Kidney tubule cell (primary cell): ENCODE measurements at places on chromosomes 12 and 14.

- peak; percentile 56 for DNase-seq
Observed at GRCh38 chr12:46389031-46389616, 16.6 kb upstream of the SLC38A2 start.

- DNase-seq, result no peak
Observed at GRCh38 chr12:26114720-26115401, 10.0 kb downstream of the BHLHE41 start.

- no peak for DNase-seq
Observed at GRCh38 chr12:32734952-32735351, 20.7 kb downstream of the YARS2 start.

- no peak for DNase-seq
Observed at GRCh38 chr14:31505411-31505810, 17.6 kb upstream of the GPR33 start.

- no peak for DNase-seq
Observed at GRCh38 chr12:93880853-93881522, 203.8 kb downstream of the CRADD start.

GRCh38 chr12:51246254-51246853 is 7.7 kb downstream of the DAZAP2 start:
- peak; percentile 61 for DNase-seq

DNA sequence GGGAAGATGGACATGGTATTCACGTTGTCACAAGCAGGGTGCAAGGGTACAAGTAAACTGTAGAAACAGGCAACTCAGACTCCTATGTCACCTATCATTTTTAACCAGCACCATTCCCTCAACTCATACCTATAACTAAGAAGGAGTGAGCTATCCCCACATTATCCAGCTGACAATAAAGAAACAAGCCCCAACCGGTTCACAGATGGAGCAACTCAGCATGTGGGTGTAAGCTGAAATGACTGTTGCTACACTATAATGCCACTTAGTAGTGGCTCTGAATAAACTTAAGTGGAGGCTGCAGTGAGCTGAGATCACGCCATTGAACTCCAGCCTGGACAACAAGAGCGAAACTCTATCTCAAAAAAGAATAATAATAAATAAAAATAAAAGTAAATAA is 829.5 kb upstream of the MDGA2 start:
- DNase-seq, result no peak

GRCh38 chr12:53048780-53049401 is 974 bp upstream of the TNS2 start:
- DNase-seq, result peak; percentile 55

GRCh38 chr14:31945701-31946100 is 131.4 kb upstream of the ARHGAP5 start:
- no peak for DNase-seq

DNA sequence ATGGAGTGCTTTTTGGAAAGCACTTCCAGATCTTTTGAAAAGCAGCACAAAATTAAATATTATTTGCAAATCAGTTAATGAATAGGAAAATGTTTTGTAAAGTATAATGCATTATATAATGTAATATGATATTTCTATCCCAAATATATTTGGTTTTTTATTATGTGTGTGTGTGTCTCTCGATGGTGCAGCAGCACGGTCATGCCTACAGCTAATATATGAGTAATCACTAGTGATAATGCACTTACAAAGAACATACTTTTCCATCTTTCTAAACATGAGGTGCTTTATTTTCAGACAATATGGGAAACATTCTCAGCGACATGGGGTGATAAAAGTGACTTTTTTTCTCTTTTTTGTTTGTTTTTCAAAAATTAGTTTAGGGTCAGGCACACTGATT is 1.3 kb upstream of the EEA1 start:
- DNase-seq, result no peak

- peak; percentile 44 for DNase-seq
Observed at GRCh38 chr14:53152184-53152886, 788 bp downstream of the DDHD1 start.

DNA sequence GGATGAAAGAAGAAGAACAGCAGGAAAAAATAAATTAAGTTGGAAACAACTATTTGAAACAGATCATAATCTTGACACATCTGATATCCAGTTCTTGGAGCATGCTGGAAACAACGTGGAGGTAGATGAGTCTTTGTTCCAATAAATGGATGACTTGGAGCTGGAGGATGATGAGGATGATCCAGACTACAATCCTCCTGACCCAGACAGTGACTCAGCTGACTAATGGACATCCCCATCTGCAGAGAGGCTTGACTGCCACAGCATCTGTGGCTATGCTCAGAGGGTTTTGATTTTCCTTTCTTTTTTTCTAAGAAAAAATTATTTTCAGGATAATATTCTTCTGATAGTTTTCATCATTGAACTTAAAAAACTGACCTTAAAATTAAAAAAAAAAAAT is 6.2 kb upstream of the ZDHHC17 start:
- DNase-seq, result peak; percentile 68

DNA sequence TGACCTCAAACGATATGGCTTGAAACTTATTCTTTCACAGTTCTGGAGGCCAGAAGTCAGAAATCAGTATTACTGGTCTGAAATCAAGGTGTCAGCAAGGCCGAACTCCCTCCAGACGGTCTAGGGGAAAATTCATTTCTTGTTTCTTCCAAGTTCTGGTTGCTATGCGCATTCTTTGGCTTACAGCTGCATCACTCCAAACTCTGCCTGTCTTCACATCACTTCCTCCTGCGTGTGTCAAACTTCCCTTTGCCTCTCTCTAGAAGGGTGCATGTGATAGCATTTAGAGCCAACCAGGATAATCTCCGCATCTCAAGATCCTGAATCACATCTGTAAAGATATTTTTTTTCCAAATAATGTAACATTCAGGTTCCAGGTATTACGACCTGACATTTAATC is 62.8 kb downstream of the DENND5B start:
- no peak for DNase-seq

- no peak for DNase-seq
Observed at GRCh38 chr14:72045271-72045670, 113.0 kb downstream of the RGS6 start.

DNA sequence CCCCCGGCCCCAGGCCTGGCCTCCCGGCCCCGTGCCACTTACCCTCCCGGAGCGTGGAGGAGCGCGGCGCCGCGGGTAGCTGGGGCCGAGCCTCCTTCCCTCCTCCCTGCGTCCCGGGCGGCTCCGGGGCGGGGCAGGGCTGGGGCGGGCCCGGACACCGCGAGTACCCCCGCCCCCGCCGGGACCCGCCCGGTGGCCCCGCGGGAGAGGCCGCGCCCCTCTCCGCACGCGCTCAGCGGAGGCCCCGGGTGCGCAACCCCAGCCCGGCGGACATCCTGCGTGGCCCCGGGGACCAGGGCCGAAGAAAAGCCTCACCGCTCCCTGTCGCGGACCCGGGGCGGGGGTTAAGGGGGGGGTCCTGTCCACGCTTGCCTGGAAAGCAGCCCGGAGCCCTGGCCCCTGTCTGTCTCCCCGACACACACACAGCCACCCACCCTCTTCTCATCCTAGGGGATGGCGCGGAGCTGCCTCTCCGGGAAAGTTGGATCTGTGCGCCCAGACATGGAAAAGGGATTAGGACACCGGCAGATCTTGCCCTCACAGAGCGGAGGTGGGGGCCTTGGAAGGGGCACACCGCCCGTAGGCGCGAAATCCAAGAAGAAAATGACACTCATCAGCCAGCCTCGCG is at the start of gene SYNE3:
TSS of gene SYNE3 (minus strand) at position 97 of the 628 bp plus-strand sequence. CDS start 40,829 bp downstream, outside the sequence.
- DNase-seq, result no peak

DNA sequence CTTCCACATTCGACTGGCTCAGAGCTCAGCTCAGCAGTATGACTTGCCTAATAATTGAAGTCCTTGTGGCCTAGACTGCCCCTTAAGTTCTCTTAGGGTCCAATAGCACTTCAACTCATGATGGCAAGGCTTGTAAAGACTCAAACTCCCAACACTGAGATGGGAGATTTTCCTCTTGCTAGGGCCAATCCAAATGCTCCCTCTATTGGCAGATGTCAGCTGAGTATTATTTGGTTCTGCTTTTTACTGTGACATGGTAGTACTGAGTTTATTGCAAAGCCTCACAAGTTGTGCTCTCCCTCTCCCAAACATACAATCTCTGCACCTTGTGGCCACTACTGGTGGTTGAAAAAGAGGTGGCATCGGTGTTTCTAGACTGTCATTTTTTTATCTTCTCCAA is 164.2 kb downstream of the ALG10 start:
- DNase-seq, result no peak

GRCh38 chr12:126741536-126742240 is 1525.3 kb upstream of the TMEM132C start:
- DNase-seq, result no peak

- DNase-seq, result peak; percentile 91
Observed at GRCh38 chr14:103628221-103628683, 759 bp upstream of the KLC1 start.

- DNase-seq, result no peak
Observed at GRCh38 chr12:95201056-95201670, 16.1 kb downstream of the FGD6 start.

DNA sequence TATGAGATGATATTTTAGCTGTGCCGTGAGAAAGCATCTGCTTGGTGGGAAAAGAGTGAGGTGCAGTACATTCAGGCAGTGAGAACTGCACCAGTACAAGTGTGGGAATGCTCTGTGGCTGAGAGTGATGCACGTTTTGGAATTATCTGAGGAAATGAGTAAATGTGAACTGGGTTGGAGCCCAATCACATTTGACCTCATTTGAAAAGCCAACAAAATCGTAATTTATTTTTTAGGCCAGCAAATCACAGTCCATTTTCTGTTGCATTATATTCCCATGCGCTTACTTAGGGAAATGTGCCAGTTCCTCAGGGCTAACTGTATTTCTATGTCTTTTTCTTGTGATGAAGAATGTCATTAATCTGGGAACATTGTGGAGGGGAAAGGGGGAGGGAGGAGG is 77.3 kb downstream of the SNAPC1 start:
- DNase-seq, result no peak

DNA sequence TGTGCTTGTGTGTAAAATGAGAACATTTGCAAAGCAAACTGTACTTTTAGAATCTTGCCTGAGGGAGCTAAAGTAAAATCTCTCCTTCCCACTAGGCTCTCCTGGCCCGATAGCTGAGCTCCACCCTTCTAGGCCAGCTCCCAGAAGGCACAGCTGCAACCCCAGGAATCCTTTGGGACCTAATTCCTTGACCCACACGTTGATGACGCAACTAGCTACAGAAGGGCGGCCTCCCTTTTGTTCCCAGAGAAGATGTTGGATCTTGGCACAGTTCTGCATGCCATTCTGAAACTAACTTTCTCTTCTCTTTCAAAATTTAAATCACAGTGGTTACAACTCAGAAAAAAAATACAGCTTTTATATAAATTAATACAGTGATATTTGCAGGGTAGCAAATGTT is 268.1 kb downstream of the EGLN3 start:
- DNase-seq, result peak; percentile 36

GRCh38 chr14:56333359-56334292 is 215.4 kb downstream of the PELI2 start:
- DNase-seq, result peak; percentile 66

DNA sequence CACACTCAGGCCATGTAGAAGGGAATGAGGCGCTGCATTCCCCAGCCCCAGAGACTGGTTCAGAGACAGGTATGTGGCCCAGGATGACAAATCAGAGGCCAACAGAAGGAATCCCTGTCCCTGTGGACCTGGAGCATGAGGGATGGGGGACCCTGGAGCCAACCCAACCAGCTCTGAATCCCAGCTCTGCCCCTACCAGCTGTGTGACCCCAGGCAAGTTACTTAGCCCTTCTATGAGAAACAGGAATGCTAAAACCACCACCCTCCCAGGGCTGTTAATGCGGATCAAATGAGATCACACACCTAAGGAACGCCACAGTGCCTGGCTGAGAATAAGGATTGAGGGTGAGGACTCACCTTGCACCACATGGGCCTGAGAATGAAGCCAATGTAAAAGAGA is 15.6 kb downstream of the ITPK1 start:
- no peak for DNase-seq

- no peak for DNase-seq
Observed at GRCh38 chr14:98955036-98955740, 316.8 kb downstream of the BCL11B start.

DNA sequence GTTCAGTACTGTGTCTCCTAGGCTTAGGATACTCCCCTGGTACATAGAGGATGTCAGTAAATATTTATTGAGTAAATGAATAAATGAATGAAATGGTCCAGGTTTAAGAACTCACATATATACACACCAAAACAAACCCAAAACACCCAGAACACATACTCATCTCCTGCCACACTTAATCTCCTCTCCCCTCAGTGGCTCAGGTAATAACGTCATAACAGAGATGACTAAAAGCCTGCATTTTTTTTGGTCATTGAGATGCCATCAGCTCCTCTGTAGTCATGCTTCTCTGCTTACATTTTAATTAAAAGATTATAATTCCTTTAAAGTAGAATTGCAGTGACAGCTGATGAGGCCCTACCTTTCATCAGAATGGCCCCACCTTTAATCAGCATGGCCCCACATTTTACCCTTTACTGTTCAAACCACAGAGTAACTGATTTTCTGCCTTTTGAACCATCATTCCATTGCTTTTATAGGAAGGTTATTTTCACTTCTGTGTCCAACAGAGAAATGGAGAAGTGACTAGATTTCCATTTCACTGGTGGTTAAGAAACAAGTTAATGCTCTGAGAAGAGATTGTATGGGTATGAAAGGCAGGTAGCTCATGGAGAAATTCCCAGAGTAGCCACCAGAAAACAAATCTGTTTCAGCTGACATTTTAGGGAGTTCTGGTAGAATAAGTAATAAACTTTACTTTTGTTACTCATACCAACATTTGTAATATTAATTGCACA is 193.4 kb upstream of the ATP2B1 start:
- DNase-seq, result no peak

DNA sequence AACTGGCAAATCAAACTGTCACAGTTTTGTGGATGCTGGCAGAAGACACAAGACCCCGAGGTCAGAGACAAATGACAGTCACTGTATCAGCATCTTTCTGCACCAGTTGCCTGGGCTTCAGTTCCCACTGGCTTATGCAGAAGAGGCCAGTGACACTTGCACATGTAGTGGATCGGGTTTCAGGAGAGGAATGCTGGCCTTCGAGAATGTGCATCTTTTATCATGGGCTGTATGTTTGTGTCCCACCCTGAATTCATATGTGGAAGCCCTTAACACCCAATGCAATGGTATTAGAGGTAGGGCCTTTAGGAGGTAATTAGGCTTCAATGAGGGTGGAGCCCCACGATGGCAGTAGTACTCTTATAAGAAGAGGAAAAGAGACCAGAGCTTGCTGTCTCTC is 150.9 kb downstream of the SLC15A4 start:
- no peak for DNase-seq

GRCh38 chr14:105839425-105840265 is 313.3 kb downstream of the TMEM121 start:
- DNase-seq, result no peak

GRCh38 chr12:102833687-102834441 is 83.2 kb downstream of the PAH start:
- peak; percentile 16 for DNase-seq

DNA sequence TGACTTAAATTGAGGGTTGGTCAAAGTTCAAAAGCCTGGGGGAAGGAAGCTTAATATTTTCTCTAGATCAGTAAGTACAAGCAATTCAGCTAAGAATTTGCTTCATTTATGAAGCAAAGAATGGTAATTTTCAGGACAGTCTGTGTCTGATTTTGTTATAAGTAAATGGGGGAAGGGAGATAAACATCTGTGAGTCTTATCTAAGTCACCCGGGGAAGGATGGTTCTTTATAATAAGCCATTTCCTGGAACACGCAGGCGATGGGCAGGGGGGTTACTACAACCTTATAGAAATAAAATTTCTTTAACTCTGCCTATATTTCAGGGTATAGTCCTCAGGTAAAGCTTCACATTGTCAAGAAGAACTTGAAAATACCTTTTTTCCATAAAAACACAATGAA is 42.9 kb downstream of the HELB start:
- DNase-seq, result no peak

GRCh38 chr14:31966896-31967668 is 110.0 kb upstream of the ARHGAP5 start:
- no peak for DNase-seq

GRCh38 chr14:88430976-88431375 is 45.5 kb downstream of the SPATA7 start:
- DNase-seq, result no peak
